ENCODE measurements at places on chromosomes 3 and 15. TPM values are rescaled to one million over a fixed set of nuclear protein-coding genes. Genes with fewer than 3 reads are reported as not detected.

ATP13A5 gene
- not detected for total RNA-seq

ARGFX gene
- total RNA-seq, result not detected

ST8SIA2 gene
- 3.2 TPM for total RNA-seq

PLA2G4D gene
- 0.33 TPM for total RNA-seq

LMCD1 gene
- 30.1 TPM for total RNA-seq

TRIM42 gene
- total RNA-seq, result not detected

CD200 gene
- 50.2 TPM for total RNA-seq

GOLGA8K gene
- 0.48 TPM for total RNA-seq

SI gene
- total RNA-seq, result not detected

Data from H1 (cell line).